Stimulated activated CD4-positive, alpha-beta T cell treated with anti-CD3 and anti-CD28 coated beads, Interleukin-12 subunit alpha, Interleukin-12 subunit beta, amount 100 ng/mL, for 24 hours (primary cell): ENCODE measurements at places on chromosomes 16 and 17.

GRCh38 chr16:66298571-66299120 lies 67.8 kb upstream of the CDH5 start:
- no peak for DNase-seq

DNA sequence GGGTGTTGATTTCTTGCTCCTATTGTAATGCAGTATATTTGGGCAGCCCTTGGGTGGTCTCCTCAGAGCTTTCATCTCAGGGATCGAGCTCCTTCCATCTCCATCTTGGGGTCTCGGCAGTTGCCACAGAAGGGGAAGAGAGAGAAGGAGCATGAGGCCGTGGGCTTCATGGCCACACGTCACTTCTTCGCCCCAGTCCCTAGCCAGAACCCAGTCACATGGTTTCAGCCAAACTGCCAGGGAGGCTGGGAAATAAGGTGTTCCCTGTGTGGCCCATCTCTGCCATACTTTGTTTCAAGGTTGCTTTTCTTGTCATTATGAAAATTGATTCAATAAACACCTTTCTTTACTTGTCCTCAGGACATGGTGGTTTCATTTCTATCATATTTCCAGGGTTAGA lies 68.4 kb upstream of the NKD1 start:
- DNase-seq = no peak

DNA sequence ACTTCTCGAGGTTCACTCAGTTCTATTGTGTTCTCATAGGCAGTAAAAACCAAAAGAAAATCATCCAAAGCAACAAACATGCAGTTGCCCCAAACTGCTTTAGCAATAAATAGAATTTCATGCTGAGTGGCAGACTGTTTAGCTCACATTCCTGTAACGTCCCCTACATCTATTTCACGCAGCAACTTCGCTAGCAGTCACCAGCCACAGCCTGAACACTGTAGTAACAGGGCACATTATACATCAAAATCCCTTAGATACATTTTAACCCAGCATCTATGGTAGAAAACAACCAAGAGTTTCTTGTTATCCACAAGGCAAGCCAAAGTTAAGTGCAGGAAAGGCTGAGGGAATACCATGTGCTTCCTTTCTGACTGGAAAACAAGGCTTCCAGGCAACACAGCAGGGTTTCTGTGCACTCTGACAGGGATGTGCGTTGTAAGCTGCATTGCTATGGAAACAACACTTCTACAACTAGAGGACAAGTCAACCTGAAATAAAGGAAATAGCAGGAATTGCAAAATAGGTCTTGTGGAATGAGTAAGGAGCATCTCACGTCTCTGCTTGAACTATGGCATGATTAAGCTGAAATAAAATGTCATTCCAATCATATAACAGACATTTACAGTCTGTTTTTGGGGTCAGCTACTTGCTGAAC lies 55.4 kb downstream of the CFDP1 start:
- no peak for DNase-seq

- no peak for DNase-seq
Observed at GRCh38 chr16:2511996-2512734, 1.6 kb upstream of the ATP6V0C start.

DNA sequence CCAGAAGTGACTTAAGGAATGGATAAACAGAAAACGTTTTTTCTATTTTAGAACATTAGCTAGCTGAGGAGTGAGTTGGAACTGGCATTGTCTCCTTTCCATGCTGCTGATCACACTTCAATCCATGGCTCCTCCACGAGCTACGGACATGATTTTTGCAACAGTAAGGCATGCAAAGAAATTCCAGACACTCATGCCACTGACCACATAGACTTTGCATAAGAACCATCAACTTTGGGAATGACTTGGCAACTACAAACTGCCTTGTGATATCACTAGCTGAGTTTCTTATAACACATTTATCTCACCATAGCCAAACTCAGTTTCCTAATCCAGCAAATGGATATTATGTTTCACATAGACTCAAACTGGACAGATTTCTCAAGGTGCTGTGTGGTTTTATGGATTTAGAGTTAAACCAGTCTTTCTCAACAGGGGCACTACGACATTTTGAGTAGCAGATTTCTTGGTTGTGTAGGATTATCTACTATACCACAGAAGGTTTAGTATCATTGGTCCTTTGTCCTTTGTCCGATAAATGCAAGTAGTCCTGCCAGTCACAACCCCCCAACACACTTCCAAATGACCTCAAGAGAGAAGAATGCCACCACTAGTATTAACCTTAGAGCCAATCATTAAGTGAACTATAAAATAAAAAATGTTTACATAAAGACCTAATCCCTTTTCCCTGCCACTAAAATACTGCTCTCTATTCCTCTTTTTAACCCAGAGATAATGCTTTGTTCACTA lies 48.3 kb upstream of the C17orf78 start:
- no peak for DNase-seq

GRCh38 chr17:81020443-81020766 lies 14.5 kb upstream of the BAIAP2 start:
- DNase-seq = no peak

- DNase-seq = no peak
Observed at GRCh38 chr17:36859706-36860105, 77.6 kb upstream of the LHX1 start.

DNA sequence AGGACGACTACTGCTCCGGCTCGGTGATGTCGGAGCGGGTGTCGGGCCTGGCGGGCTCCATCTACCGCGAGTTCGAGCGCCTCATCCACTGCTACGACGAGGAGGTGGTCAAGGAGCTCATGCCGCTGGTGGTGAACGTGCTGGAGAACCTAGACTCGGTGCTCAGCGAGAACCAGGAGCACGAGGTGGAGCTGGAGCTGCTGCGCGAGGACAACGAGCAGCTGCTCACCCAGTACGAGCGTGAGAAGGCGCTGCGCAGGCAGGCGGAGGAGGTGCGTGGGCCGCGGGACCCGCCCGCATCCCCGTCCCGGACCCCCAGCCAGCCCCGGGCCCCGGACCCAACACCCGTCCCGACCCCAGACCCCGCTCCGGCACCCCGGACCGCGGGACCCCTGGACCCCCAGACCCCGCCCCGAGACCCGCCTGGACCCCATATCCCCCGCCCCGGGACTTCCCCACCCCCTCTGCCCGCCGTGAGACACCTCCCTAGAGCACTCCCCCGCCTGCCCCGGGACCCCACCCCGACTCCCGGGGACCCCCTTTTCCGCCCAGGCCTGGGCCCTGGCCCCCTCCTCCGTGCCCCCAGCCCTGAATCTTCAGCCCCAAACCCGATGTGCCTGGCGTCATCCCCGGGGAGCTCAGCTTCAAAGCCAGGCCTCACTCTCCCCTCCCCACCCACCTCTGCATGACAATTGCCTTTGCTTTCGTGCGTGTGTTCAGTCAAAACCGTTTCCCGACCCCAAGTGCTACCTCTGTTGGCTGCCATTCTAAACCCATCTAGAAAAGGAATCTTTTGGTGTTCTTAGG lies 594 bp downstream of the MAPK8IP3 start:
- peak; percentile 11 for DNase-seq

DNA sequence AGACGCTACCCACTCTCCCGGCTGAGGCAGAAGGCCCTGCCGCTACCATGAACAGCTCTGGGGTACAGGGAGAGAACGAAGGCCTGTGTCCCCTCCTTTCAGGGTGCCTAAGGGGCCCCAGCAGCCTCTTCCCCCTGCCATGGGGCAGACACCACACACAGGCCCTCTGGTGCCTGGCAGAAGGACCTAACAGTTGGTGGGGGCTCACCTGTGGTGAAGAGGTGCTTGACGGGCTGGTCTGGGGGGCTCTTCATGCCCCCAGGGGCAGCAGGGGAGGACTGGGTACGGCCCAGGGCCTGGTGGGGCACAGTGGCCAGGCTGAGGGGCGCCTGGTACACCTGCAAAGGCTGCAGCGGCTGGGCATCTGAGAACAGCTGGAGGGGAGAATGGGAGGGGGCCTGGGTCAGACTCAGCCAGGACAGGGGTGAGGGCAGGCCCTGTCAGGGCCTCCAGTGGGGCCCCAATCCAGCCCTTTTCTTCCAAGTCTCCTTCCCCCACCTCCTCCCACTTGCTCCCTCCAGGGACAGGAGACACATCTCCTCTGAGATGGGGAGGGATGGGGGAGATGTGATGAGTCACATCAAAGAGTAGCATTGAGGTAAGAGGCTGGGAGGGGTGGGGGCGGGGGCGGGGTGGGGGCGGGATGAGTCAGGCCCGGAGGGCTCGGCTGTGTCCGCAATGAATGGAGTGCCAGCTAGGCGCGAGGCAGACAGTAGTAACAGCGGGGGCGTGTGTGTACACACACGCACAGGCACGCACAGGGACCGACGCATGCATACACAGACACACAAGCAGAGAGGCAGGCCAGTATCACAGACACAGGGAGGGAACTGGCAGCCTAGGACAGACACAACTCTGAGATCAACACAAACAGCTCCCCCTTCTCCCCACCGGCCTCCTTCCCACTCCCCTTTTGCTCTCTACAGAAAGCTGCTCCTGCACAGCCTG lies 16.1 kb downstream of the G6PC3 start:
- peak; percentile 47 for DNase-seq

DNA sequence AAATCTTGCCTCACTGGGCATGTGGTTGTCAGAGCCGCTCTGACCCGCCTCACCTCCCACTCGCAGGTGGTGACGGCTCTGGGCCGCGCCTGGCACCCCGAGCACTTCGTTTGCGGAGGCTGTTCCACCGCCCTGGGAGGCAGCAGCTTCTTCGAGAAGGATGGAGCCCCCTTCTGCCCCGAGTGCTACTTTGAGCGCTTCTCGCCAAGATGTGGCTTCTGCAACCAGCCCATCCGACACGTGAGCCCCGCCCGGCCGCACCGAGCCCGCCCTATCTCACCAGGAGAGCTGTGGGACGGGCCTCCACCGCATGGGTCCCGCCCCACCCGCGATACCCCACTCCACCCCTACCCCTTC lies 4.0 kb downstream of the TGFB1I1 start:
- DNase-seq = no peak

- DNase-seq = no peak
Observed at GRCh38 chr17:45106096-45106495, 26.2 kb downstream of the PLCD3 start.

DNA sequence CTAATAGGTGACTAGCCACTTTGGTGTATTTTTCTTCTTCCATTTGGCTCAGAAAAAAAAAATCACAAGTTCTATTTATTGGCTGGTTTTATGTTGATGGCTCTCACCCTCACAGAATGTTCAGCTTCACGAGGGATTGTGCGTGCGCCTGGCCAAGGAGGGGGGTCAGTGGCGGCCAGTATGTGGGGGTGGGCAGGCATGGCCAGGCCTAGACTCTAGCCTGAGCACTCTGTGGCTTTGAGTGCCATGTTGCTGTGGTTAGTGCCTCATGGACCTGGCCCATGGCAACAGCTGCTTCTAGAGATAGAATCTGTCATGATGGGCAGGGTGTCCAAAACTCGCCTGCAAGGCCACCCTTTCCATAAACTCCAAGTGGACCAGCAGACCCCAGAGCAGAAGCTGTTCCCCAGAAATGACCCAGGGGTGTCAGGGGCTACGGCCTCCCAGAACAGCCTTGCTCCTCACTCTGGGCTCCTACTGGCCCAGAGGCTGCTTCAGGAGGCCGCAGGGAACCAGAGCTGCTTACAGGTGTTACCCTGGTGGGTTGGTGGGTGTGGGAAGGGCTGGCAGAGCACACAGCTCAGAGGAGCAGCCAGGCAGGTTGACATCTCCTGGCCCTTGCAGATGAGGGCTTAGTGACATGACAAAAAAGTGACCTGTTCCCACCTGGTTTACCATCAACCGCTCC lies 124.9 kb downstream of the SOCS1 start:
- DNase-seq = no peak

GRCh38 chr16:83797013-83797412 lies 10.8 kb upstream of the HSBP1 start:
- no peak for DNase-seq

DNA sequence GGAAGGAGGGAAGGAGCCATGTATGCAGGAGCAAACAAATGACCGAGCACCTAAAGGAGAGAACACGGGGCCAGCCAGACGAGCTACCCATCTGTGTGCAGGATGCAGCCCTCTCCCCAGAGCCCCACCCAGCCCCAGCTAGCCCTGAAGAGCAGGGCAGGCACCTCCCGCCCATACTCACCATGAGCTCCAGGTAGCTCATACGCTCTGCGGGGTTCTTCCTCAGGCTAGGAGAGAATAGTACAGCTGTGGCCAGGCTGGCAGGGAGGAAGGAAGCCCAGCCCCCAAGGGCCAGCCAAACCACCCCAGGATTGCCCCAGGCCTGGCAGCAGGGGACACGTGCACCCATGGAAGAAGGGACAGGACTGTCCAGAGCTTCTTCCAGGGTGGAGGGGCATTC lies 81.9 kb downstream of the KCNJ18 start:
- DNase-seq = no peak

DNA sequence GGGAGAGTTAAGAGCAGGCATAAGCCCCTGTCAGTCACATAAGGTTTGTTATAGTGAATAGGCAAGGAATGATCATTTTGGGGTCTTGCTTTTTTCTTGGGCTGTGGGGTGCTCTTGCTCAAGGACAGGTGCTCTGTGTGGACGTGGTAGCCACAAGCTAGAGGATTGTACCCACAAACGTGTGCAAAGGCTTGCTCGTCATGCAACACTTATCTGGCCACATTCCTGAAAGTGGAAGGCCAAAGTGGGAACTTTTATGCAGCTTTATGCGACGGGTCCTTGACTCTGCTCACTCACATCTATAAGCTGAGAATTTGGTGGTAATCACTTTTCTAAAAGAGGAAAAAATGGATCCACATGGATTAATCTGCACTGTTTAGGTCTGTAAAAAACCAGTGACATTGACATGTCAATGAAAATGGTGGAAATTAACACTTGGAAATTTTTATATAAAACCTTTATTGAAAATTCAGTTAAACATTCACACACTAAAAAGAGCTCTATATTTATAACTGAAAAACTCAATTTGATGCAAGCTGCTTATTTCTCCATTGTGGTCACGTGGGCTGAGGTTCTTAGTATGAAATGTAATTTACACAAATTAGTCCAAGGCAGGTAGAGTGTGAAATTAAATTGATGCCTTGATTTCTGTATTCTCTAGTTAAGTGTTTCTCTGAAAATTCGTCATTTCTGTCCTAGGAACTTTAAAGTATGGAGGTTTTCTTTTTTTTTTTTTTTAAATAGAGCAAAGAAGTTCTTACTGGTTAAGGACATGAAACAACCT lies 162.3 kb downstream of the MSI2 start:
- no peak for DNase-seq

GRCh38 chr16:53581784-53582183 lies 78.8 kb upstream of the AKTIP start:
- DNase-seq = no peak

- DNase-seq = no peak
Observed at GRCh38 chr16:54356391-54356790, 69.8 kb upstream of the IRX3 start.

DNA sequence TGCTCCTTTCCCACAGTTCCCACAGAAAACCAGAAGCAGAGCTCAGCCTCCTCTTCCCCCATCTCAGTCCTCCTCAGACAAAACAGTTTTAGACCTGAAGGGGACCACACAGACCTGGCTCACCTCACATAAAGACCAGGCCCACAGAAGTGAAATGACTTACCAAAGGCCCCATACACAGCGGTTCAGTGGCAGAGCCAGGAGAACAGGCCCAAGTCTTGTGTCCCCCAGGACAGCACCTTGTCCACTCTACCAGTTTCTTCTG lies 5.3 kb downstream of the UBTF start:
- no peak for DNase-seq
